Nucleus accumbens (tissue), 56 donors: ENCODE measurements at places on chromosomes 5 and 9.

- DNase-seq = no peak
Measured at GRCh38 chr9:127722055-127722745, 6.3 kb downstream of the TTC16 start.

DNA sequence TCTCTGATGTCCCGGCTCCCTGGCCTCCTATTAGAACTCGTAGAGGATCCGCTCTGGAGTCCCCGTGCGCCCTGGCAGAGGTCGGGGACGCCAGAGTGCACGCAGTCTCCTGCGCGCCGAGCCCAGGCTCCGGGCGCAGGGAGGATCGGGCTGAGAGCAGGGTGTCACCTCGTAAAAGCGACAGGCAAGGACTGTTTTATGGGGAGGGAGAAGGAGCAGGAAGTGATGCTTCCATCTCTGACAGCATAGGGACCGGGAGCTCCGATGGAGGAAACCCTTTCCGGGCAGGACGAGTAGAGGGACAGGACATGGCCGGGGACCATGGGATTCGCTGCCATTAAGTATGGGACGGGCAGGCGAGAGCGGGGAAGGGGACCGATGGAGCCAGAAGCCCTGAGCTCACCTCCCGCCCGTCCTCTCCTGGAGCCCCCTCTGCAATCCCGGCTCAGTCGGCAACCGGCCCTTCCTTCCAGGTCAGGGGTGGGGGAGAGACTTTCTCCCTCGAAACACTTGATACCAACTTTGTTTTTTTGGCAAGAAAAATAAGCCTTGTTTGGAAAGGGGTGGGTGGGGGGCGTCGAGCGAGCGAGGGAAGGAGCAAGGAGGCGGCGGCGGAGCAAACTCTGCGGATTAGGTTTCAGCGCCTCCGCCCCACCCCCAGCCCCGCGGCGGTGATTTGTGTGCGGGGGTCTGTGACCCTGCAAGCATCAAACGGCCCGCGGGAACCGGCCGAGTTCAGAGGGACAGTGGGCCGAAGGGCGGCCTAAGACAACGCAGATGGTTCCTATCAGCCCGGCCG lies 12.6 kb downstream of the LMX1B start:
- no peak for DNase-seq

DNA sequence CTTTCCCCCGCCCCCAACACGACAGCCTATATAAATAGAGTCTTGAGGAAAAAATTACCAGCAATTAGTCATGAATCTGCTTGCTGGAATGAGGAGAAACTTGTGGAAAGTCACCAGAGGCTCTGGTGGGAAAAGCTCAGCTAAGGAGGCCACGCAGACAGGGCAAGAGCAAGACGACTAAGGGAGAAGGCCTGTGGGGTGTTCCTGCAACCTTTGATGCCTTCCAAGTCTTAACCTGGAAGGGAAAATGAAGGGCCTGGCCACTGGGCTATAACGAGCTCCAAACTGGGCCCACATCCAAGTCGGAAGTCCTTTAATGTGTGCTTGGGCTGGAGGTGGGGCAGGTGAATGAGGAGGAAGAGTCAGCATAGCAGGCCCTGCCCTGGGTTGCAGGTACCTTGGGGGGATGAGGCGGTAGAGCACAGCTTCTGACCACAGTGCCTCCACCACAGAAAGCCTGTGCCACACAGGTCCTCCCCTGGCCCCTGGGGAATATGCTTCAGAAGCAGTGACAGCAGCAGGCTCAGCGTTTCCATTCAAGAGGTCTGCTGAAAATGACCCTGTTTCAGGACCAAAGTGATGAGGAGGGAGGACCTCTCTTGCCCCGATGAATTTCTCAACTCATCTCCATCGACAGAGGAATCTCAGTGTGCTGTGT lies 92.8 kb upstream of the LRRTM2 start:
- no peak for DNase-seq

GRCh38 chr5:79640571-79641055 lies 28.4 kb downstream of the TENT2 start:
- DNase-seq = no peak

GRCh38 chr5:174937201-174938123 lies 213.1 kb downstream of the MSX2 start:
- DNase-seq = no peak

GRCh38 chr9:124781967-124782660 lies 5.2 kb downstream of the OLFML2A start:
- no peak for DNase-seq

- DNase-seq = no peak
Measured at GRCh38 chr9:108356806-108357205, 499.0 kb downstream of the ACTL7B start.
